ENCODE measurements at places on chromosomes 16 and 17. TPM values are rescaled to one million over a fixed set of nuclear protein-coding genes. Genes with fewer than 3 reads are reported as not detected.

Gene KARS1
- 130 TPM for total RNA-seq

DNA sequence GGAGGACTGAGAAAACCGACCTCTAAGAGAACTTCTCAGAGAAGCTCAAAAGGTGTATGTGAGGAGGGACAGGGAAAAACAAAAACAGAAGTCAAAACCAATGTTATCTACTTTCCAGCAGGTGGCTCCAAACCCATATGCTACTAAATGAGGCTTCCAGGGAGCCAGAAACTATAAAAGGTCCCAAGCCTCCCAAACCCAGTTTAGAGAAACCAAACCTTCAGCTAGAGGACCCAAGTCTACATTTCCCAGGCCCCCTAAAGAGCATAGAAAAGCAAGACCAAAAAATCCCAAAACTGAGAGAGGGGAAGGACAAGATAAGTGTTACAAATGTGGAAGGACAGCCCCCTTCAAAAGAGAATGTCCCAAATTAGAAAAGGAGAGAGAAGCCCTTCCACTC lies 3.7 kb downstream of the HPR start:
- ATAC-seq = no peak

GRCh38 chr16:3804426-3805016 lies 76.0 kb downstream of the CREBBP start:
- no peak for ATAC-seq

- no peak for ATAC-seq
Measured at GRCh38 chr16:55001931-55002330, 71.3 kb downstream of the IRX5 start.

- ATAC-seq = no peak
Measured at GRCh38 chr16:81204798-81205680, 33.5 kb upstream of the BCO1 start.

DNA sequence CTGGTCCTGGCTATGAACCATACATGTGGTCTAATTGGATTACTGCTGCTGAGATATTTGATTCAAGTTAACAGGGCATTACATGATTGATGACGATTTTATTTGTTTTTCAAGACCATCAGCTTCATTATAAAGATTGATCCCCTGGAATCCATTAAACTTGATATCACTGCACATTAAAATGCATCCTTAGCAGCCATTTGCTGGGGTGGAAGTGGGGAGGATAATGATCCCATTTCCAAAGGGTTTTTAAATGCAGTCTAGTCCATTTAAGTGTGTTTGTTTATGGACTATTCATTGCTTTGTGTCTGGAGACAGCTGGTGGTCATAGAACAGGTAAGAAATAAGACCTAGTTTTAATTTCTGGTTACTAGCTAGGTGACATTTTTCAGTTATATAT lies 40.9 kb downstream of the ADAMTS18 start:
- ATAC-seq = no peak
